ENCODE measurements at places on chromosomes 13 and 19.

DNA sequence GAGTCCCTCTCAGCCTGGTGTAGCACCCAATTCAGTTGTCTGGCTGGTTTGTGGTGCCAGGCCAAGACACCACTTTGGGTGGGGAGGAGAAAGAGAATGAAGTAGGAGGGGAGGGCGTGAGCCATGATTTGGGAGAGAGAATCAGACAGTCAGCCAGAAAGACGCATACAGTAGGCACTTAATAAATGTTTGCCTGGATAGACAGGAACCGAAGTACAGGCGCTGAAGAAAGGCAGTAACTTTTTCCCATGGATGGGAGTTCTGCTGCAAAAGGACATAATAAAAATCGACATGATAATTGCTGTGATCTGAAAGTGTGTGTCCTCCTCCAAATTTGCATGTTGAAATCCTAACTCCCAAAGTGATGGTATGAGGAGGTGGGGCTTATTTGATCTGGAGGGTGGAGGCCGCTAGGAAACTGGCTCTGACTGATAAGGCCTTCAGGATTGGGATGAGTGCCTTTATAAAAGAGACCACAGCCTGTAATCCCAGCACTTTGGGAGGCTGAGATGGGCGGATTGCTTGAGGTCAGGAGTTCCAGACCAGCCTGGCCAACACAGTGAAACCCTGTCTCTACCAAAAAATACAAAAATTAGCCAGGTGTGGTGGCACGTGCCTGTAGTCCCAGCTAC is 38.4 kb upstream of the PDCD5 start:
- no peak for DNase-seq

DNA sequence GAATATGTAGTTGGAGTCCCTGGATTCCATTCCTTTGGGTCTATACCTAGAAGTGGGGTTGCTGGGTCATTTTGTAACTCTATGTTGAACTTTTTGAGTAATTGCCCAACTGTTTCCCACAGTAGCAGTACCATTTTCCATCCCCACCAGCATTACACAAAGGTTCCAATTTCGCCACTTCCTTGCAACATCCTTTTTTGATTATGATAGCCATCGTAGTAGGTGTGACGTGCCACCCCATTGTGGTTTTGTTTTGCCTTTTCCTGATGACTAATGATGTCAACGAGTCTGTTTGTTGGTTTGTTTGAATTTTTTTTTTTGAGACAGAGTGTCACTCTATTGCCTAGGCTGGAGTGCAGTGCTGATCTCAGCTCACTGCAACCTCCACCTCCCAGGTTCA is 3.3 kb upstream of the PEX11G start:
- no peak for DNase-seq

GRCh38 chr13:104105418-104106355 is 1039.5 kb upstream of the SLC10A2 start:
- DNase-seq, result no peak

DNA sequence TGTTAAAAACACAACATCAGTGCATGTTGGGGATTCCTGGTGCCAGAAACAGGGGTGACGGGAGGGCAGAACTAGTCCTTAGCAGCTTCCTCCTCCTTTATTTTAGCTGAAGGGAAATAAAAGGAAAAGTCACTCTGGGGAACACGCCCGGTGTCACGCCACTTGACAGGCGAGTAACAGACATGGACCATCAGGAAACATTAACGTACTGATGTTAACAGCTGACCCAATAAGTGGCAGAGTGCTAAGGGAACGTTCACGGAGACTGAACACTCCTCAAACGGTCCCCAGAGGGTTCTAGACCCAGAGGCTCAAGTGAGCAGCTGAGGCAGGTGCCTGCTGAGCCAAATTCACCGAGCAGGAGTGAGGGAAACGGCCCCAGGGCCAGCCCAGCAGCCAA is 13.9 kb upstream of the EIF3G start:
- DNase-seq, result no peak

GRCh38 chr13:49086722-49087121 is 111.0 kb downstream of the FNDC3A start:
- no peak for DNase-seq

DNA sequence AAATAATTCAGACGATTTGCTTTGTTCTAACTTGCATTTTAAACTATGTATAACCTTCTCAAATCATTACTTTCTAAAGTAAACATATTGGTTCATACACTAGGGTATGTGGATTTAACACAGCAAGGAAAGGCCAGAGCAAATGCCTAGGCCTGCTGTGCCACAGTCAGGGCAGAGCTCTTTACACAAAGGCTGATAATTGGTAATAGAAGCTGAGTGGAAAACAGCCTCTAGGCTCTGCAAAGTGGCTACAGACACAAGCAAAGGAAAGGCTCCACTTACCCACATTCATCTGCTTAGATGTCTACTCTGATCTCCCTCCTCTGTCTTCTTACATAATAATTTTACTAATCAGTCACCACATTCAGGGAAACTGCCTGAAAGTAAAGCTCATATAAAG is 382.9 kb downstream of the OLFM4 start:
- DNase-seq, result no peak

DNA sequence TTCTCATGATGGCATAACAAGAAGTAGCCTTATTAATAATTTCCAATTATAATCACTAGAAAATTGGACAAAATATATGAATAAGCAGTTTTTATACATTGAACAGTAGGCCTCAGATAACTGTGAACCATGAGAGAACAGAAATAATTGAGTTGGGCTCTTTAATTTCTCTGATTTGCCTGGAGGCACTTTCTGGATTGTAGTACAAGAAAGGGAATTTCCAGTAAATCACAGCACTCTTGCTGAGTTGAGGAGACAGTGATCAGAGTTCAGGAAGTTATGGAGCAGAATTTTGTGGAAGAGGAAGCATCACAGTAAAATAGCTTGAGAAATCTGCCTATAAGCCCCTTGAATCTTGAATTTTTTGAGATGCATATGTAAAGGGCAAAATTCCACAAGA is 216.2 kb downstream of the MAB21L1 start:
- no peak for DNase-seq

- no peak for DNase-seq
Measured at GRCh38 chr13:109762791-109763190, 23.6 kb downstream of the IRS2 start.

- no peak for DNase-seq
Measured at GRCh38 chr13:59425211-59425741, 738.5 kb downstream of the DIAPH3 start.

DNA sequence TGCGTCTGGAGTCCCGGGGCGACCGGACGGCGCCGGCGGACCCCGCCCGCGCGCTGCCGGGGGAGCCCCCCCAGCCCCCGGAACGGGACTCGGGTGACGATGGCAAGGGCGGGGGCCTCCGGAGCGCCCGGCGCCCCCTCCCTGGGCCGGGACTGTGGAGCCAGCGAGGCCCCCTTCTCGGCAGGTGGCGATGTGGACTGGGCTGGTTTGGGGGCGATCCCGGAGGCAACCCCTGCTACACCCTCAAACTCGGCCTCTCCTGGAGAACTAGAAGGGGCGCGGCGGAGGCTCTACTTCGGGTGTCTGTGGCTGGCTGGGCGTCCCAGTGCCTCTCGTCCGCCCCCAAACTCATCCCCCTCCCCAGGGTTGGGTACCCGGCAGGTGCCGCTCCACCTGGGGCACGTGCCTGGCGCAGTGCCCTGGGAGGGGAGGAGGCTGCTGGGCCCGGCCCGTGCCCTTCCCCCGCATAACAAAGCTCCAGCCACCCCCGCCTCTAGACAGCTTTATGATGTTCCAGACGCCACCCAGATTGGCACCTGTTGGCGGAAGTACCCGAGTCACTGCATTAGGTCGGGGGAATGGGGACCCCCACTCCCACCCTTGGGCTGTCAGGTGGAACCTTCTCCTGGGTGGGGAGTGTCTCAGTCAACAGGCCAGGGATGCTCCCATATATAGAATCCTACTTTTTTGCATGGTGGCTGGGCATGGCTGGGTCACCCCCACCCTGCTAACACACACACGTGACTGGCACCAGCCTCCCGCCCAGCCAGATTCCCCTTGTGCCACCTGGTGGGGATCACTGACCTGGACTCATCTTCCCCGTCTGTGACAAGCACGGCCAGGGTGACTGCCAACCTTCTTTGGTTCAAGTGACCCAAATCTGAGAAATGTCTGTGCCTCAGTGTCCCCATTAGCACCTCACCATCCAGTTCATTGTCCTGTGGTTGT is 722 bp downstream of the PKN1 start:
- peak; percentile 35 for DNase-seq

DNA sequence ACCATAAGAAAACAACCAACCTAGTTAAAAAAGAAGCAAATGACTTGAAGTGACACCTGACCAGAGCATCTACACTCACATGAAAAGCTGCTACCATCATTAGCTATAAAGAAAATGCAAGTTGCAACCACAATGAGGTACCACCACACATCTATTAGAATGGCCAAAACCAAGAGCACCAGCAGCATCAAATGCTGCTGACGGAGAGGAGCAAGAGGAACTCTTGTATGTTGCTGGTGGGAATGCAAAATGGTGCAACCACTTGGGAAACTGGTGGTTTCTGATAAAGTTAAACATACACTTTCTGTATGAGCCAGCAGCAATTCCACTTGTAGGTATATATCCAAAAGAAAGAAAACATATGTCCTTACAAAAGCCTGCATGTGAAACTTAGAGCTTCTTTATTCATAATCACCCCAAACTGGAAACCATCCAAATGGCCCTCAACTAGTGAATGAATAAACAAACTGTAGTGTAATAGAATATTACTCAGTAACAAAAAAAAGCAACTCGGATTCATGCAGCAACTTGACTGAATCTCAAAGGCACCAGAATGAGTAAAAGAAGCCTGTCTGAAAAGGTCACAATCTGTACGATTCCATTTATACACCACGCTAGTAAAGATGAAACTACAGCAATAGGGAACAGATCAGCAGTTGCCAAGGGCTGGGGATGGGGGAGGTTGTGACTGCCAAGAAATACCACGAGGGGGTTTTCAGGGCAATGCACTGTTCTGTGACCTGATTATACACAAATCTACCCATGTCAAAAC is 60.9 kb upstream of the RANBP3 start:
- no peak for DNase-seq

DNA sequence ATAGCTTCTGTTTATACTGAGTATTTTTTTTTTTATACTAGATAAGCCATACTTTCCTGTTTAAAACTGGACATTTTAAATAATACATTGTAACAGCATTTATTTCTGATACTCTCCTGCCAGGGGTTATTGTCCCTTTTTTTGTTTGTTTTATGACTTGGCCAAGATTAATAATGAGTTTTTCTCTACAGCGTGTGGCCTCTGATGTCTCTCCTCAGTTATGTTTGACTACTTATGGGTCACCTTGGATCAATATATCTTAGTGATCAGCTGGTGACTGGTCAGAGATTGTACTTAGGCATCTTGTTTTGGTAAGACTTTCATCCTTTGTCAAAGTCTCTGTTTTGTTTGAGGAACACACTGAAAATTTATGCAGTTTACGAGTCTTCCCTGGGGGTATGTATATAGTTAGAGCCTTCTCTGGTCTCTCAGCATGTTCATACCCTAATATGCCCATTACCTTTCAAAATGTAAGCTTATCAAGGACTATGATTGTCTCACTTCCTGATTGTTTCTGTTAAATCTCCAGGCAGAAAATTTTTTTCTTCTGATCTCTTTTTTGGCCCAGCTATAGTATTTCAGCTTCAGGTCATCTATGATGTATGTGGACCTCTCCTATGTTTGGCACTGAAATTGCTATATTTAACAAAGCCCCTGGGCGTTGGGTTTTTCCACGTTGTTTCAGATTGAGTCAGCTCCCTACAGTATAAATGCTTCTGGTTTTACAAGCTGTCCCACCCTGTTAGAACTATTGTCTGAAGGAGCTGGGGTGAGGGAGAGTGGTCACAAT is 87.9 kb downstream of the URI1 start:
- no peak for DNase-seq

- DNase-seq, result no peak
Measured at GRCh38 chr19:30873003-30873402, 476.2 kb downstream of the TSHZ3 start.

GRCh38 chr19:32767951-32768679 is 48.5 kb downstream of the TDRD12 start:
- no peak for DNase-seq

DNA sequence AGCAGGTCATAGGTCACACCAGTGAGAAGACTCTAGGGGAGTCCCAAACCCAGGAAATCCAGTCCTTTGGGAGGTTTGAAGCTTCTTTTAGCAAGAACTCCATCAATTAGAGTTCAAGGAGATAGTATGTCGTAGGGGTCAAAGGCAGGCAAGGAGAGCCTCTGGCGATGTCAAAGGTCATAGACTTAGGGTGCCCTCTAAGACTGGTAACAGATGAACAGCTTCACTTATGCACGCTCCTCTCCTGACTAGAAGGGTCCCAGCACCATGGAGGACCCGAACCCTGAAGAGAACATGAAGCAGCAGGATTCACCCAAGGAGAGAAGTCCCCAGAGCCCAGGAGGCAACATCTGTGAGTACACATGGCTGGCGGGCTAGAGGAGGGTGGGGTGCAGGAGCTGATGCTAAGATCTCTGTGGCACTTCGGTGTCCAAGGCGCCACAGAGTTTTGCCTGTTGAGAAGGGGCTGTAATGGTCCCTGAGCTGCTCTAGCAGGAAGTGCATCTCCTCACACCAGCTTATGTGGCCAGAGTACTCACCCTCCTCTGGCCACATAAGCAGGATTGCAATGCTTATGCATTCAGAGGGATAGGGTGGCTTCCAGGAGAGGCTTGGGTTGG is 557 bp downstream of the ZNF576 start:
- no peak for DNase-seq

GRCh38 chr19:56291867-56292266 is 19.3 kb downstream of the EDDM13 start:
- DNase-seq, result no peak

- no peak for DNase-seq
Measured at GRCh38 chr13:36829753-36830152, 10.7 kb downstream of the RFXAP start.

DNA sequence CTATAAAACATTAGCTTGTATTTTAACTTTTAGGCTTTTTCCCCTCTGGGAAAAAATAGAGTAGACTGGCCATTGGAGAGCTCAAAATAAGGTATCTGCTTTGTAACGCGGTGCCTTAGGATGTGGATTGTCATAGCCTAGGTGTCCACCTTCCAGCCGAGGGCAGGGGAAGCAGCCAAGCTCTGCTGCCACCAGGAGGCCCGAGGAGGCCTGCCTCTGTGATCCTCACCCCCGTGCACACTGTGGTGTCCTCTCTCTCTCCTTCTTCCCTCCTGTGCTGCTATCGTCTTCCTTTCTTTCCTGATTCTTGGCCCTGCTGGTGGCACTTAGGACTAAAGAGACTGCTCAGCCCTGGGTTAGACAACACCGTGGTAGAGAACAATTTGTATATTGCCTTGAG is 11.3 kb downstream of the HNRNPM start:
- DNase-seq, result peak; percentile 46

DNA sequence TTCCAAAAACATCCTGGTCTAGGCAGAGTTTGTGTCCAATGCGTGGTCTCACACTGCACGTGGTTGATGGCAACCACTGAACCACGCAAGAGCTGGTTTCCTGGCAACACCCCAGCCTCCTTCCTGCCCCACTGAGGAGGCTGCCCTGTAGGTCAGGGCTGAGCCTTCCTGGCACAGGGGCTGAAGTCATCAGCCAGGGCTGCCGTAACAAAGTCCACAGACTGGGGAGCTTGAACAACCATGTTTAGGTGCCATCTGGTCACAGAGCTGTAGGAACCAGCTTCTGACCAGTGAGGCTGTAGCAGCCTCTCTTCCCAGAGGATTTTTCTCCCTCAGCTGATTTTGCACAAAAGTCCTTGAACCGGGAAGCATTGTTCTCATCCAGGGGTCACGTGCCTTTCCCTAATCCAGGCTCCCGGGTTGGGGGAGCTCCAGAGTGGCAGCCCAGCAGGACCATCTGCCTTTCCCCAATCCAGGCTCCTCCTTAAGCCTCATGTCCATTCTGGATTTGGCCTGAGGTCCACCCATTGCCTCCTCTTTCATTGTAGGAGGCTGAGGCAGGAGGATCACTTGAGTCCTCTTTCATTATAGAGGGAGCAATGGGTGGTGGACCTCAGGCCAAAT is 53.9 kb downstream of the CHST8 start:
- no peak for DNase-seq
